ENCODE measurements at places on chromosomes 2 and 18. TPM values are rescaled to one million over a fixed set of nuclear protein-coding genes. Genes with fewer than 3 reads are reported as not detected.

DNA sequence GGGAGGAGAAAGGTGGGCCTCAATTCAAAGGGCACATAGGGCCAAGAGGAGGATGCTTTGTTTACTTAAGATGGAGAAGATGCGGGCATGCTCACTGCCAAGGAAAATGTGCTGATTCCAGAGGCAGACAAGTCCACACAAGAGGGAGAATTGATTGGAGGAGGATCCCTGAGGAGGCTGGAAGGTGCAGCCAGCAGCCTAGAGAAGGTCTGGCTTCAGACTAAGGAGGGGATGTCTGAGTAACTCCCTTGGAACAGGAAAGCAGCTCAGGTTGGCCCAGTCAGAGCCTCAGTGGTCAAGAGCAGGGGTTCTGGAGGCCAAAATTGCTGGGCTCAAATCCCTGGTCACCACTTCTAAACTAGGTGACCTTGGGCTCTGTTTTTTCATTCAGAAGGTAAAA, 265.5 kb upstream of the NCKAP5 start:
- DNase-seq = no peak

- no peak for DNase-seq
Observed at GRCh38 chr2:232876161-232876977, 6.3 kb downstream of the SNORC start.

GCKR gene
- 3.4 TPM for total RNA-seq

PLEKHH2 gene
- 2.3 TPM for total RNA-seq

ERFE gene
- total RNA-seq = 18.3 TPM

GRCh38 chr2:169065864-169066517, 3.4 kb upstream of the DHRS9 start:
- no peak for DNase-seq

MYO3B gene
- 6.7 TPM for total RNA-seq

GRCh38 chr2:16487686-16488085, 177.9 kb downstream of the CYRIA start:
- DNase-seq = no peak

- DNase-seq = no peak
Observed at GRCh38 chr2:70668432-70668831, 99.6 kb downstream of the ADD2 start.

DNA sequence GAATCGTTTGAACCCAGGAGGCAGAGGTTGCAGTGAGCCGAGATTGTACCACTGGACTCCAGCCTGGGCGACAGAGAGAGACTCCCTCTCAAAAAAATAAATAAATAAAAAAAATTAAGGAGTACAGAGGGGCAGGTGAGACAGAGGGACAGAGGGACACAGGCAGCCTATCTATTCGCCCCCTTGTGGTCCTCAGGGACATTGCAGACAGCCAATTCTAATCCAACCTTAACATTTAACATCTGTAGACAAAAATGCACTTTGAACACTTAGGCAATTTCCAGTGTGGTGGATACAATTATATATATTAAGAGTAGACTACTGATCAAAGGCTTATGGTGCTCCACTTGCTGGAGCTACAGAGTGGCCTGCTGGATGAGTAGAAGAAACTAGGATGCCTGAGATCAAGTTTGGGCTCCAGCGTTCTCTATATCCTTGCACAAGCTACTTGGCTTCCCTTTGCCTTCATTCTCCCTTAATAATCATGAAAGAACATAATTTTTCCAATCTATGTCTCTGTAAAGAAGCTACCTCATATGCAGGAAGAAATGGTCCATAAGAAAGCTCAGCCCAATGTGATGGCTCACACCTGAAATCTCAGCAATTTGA, 8.2 kb upstream of the SMARCAL1 start:
- peak; percentile 33 for DNase-seq

TWIST2 gene
- total RNA-seq = 5.0 TPM

SMARCAL1 gene
- 39.7 TPM for total RNA-seq

DNA sequence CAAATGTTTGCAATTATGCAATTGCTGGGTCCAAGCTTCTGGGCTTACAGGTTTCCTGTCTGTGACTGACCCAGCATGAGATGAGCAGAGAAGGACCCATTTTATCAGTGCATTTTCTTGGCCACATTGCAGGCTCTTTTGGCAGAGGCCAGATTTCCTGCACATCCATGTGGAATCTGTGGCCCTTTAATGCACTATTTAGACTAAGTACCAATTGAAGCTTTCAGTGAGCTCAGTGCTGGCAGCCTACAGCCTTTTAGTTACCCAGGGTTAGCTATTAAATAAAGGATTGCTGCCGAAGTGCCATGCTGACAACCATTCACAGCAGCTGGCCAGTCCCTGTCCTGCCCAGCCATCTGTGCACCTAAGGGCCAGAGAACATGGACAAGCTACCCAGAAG, 165.0 kb downstream of the ANKRD30B start:
- DNase-seq = no peak

CPO gene
- total RNA-seq = not detected

CABYR gene
- total RNA-seq = 32.4 TPM

- DNase-seq = no peak
Observed at GRCh38 chr18:55988537-55988936, 400.5 kb upstream of the TCF4 start.

DNA sequence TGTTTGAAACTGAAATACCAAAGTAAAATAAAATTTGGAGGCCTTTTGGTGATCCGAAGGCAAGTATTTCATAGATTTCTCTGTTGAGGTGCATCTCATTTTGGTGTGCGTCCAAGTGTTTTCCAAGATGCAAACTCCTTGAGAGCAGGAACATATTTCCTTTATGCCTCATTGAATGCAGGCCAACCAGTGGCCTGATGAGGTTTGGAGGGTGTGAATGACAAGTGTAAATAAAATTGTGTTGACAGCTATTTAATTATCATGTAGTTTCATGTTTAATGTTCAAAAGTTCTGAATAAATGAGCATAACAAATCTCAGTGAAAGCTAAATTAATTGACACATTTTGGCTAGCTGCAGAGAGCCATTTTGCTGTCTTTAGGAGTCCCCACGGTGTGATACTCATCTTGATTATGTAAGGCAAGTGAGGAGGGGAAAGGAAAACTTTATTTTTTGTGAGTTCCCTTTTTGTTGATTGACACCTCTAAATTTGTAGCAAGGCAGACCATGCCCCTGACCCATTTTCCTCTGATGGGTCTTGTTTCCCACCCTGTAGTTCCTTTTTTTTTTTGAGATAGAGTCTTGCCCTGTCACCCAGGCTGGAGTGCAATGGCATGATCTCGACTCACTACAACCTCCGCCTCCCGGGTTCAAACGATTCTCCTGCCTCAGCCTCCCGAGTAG, 6.3 kb upstream of the LTBP1 start:
- DNase-seq = no peak

- DNase-seq = peak; percentile 90
Observed at GRCh38 chr2:12587729-12588522, 128.8 kb upstream of the TRIB2 start.
